ENCODE measurements at places on chromosomes 16 and 17. TPM values are rescaled to one million over a fixed set of nuclear protein-coding genes. Genes with fewer than 3 reads are reported as not detected.

- no peak for DNase-seq
These were observed 238.8 kb downstream of the ZNF423 start for GRCh38 chr16:49617016-49617629.

- no peak for DNase-seq
These were observed 42.1 kb downstream of the ITGAM start for GRCh38 chr16:31301708-31302400.

DNA sequence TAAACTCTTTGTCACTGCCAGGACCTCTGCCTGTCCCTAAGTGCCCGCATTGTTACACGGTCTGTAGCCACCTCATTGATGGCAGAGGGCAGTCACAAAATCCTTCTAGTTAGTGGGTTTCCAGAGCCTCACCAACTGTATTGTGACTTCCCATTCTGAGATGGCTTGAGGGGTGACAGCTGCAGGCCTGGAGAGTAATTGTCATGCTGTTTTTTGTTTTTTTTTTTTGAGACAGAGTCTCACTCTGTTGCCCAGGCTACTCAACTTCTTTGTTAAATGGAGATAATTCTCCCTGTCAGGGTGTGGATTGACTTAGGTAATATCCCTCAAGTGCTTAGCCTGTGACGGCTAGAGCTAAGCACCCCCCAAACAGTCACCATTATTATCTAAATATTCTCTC lies 77.9 kb downstream of the SDR42E1 start:
- no peak for DNase-seq

- no peak for DNase-seq
These were observed 22.5 kb upstream of the ENPP7 start for GRCh38 chr17:79707931-79708891.

GRCh38 chr17:49955157-49955556 lies 13.8 kb upstream of the DLX4 start:
- no peak for DNase-seq

GRCh38 chr17:70318051-70318450 lies 148.7 kb downstream of the KCNJ2 start:
- no peak for DNase-seq

The PRAC1 gene
- not detected for polyA plus RNA-seq

The ASIC2 gene
- polyA plus RNA-seq, result 0.04 TPM

The MYH13 gene
- polyA plus RNA-seq, result not detected

The KRTAP2-3 gene
- 1.4 TPM for polyA plus RNA-seq

The DYNLRB2 gene
- polyA plus RNA-seq, result 0.50 TPM

The HSPB9 gene
- not detected for polyA plus RNA-seq
